ENCODE measurements at places on chromosomes 5 and 9.

DNA sequence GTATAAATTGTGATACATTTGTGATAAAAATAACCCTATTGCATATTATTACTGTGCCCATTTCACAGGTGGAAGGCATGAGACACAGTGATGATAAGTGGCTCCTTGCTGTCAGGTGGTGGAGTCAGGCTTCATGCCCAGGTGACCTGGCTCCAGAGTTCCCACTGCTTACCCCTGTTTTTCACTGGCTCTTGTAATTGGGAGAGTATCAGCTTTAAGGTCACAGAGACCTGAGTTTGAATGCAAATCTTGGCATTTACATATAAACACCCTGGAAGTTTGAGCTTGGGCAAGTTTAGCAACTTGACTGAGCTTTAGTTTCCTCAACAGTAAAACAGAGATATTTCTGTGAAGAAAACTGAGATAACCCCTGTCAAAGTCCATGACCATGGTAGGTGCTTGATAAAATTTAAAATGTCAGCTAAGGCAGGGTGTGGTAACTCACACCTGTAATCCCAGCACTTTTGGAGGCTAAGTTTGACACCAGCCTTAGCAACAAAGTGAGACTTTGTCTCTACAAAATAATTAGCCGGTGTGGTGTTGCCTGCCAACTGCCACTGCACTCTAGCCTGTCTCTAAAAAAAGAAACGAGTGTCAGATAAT is 29.2 kb downstream of the MAT2B start:
- no peak for DNase-seq

DNA sequence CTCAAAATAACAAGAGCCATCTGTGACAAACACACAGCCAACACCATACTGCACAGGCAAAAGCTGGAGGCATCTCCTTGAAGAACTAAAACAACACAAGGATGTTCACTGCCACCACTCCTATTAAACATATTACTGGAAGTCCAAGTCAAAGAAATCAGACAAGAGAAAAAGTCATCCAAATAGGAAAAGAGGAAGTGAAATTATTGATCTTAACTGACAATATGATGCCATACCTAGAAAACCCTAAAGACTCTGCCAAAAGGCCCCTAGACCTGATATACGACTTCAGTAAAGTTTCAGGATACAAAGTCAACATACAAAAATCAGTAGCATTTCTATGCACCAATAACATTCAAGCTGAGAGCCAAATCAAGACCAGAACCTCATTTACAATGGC is 30.0 kb upstream of the MACIR start:
- DNase-seq: no peak

DNA sequence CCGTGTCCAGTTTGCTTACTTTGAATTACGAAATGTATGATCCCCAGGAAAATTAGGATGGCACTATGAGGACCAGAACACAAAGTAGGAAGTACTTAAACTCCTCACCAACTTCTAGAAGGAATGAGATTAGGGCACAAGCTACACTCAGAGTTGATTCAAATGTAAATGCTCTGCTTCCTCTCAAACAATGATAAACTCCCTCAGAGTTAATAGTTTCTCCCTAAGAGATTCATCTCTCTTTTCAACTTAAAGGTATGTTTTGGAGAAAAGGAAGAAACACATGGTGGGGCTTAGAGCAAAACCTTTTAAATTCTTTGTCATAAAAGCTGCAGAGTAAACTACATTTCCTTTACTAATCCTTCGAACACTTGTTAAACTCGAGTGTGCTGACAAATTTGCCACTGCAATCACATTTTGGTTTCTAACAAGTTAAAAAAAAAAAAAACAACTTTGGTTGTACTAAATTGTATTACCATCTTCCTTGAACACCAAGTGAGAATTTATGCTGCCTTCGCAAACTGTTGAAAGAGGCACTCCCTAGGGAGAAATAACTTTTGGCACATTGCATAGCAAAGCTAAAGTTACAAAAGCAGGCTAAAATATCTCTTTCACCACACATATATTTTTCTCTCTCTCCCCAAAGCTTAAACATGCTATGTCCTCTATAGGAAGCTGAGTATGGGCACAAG is 66.6 kb downstream of the DENND1A start:
- no peak for DNase-seq

GRCh38 chr5:79157305-79157704 is 45.7 kb downstream of the BHMT start:
- no peak for DNase-seq

GRCh38 chr5:168939156-168939800 is 360.1 kb upstream of the PANK3 start:
- DNase-seq: no peak

DNA sequence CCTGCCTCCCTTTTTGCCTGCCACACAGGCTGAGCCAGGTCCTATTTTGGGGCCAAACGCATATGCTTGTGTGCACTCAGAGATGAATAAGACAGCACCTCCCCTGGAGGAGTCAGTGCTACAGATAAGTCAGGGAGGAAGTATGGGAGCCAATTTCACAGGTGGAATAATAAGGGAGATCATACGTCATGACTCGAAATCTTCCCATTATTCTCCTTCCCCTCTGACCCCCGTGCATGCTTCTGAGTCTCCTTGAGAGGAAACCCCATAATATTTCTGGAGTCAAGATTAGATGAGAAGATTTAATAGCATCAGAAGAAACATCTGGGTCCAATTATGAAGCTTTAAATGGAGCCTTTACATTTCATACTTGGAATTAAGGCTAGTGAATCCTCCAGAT is 15.1 kb upstream of the ZCCHC7 start:
- DNase-seq: no peak

- DNase-seq: no peak
These were observed 861 bp downstream of the MTX3 start for GRCh38 chr5:79990205-79990597.

DNA sequence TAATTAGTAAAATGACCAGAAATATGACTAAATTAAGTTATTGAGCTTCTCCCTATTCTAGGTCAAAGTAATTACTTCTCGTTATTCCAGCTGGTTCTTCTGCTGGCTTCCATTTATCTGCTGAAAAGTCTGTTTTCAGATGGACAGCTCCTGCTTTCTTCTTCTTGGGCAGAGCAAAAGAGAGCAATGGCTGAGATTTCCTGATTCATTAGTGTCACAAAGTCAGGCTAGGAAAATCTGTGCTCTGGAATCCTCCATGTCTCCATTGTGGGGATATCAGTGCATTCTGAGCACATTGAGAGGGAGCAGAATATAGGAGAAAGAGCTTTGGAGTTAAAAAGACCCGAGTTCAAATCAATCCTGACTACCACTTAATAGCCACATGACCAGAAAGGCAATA is 33.7 kb upstream of the NRG2 start:
- no peak for DNase-seq

GRCh38 chr5:160852049-160852448 is at the start of gene ATP10B:
Gene ATP10B (minus strand): TSS chr5:160852211. CDS start chr5:160688074, 164,137 bp downstream.
- no peak for DNase-seq

- no peak for DNase-seq
These were observed 5.4 kb downstream of the KCNV2 start for GRCh38 chr9:2722715-2723114.
